ENCODE measurements at places on chromosomes 2 and 18.

DNA sequence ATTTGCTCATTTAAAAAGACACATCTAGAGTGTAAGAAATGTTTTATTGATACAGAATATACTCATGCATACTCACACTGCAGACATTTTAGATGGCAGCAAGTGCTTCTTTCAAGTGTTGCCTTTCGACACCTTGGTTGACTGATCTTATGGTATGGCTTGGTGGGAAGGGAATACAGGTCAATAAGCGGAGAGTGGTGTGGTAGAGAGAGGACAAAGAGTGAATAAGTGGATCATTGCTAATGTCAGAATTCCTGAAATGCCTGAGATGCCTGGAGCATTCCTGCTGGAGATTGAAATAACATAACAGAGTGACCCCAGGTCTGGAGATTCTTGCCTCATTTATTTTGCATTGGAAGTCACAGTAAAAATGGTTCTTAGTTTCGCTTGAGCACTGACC is 76.7 kb downstream of the RND3 start:
- DNase-seq, result no peak

DNA sequence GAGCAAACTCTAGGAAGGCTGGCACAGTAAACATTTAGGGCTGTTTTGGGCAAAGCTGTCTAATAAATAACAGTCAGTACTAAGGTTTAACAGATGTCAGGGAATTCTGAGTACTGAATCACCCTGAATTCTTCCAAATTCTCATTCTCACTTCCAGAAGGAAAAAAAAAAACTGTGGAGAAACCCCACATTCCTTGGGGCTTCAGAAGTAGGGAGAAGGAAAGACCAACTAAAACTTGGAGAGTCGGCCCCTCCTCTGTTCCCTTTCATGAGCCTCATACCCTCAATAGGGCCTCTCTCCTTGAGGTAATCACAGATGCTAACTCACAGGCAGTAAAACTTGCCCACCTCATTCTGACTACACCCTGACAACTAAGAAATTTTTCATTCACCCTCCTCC is 62.1 kb downstream of the CCDC148 start:
- no peak for DNase-seq

DNA sequence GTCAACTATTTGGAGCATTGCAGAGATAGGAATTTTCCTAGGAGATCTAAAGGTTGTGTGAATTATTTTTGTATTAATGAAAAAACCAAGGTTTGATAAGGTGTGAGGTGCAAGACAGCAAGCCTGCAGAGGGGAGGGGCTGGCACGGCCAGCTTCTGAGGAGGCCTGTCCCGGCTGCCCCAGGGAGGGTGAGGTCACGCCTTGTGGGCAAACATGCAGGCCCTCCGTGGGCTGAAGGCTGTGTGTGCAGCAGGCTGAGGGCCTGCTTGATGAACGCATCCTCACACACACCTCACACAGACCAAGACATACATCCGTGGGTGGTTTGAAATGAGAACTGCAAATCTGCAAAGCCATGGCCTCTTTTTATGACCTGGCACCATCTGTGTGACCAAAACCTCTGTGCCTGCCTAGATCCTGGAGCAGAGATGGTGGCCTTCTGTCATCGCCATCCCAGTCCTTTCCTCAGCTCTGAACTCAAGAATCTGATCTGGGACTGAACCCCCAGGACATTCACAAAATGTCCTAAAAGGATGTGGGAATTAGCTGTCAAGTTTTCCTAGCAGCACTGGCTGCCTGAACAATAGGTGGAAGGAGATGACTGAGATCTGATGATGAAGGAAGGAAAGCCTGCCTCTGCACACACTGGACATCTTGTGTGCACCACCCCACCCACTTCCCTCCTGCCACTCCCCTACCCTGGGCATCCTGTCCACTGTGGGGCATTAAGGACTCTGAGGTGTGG is 102.4 kb upstream of the MGAT4A start:
- DNase-seq, result peak; percentile 24

GRCh38 chr2:205683502-205684367 is 1.4 kb downstream of the NRP2 start:
- DNase-seq, result peak; percentile 91

- DNase-seq, result peak; percentile 62
Measured at GRCh38 chr2:136378712-136379595, 261.0 kb upstream of the CXCR4 start.

- peak; percentile 27 for DNase-seq
Measured at GRCh38 chr2:168348076-168348475, 100.7 kb upstream of the STK39 start.

- no peak for DNase-seq
Measured at GRCh38 chr2:8550937-8551621, 130.8 kb upstream of the ID2 start.

- peak; percentile 24 for DNase-seq
Measured at GRCh38 chr2:109409321-109410038, 204.3 kb downstream of the SEPTIN10 start.

DNA sequence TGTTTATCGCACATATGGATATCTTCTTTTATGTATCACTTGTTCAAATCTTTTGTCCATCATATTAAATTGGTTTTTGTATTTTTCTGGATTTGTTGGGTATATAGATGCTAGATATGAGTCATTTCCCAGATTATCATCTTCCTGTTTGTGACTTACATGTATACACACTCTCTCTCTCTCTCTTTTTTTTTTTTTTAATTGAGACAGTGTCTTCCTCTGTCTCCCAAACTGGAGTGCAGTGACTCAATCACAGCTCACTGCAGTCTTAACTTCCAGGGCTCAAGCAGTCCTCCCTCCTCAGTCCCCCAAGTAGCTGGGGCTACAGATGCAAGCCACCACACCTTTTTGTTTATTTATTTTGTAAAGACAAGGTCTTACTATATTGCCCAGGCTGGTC is 43.8 kb downstream of the XIRP2 start:
- no peak for DNase-seq

GRCh38 chr2:37852585-37853014 is 72.5 kb upstream of the RMDN2 start:
- DNase-seq, result no peak

DNA sequence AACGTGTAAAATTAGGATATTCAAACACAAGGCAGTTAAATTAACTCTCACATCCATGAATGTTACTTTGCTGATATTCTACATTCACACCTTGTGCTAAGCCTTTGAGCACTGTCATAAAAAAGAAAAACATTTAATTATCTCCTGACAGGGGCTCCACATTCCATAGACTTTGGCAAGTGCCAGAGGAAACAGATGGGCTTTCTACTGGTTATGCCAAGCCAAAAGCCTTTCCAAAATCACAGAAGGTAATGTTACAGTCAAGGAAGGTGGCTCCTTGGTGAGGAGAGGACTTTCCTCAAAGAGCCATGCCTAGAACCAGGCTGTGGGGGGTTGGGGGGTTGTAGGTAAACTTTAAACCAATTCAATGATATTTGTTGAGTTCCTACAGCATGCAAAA is 12.4 kb downstream of the MYO5B start:
- DNase-seq, result no peak

DNA sequence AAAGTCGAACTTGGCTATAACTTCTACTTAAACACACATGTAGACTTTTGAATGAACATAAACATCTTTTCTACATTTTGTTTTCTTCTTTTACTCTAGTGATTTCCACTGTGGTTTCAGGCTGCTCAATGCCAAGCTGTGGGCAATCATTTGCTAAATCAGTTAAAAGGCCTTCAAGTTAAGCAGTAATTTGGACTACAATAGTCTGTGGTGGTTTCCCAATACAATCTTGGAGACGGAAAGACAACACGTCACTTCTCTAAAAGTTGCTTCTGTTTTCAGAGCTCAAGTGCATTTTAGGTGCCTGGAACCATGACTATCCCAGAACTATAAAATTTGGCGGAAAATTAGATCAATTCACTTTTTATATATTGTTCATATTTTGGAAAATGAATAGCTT is 69.4 kb downstream of the TXNL1 start:
- peak; percentile 69 for DNase-seq

DNA sequence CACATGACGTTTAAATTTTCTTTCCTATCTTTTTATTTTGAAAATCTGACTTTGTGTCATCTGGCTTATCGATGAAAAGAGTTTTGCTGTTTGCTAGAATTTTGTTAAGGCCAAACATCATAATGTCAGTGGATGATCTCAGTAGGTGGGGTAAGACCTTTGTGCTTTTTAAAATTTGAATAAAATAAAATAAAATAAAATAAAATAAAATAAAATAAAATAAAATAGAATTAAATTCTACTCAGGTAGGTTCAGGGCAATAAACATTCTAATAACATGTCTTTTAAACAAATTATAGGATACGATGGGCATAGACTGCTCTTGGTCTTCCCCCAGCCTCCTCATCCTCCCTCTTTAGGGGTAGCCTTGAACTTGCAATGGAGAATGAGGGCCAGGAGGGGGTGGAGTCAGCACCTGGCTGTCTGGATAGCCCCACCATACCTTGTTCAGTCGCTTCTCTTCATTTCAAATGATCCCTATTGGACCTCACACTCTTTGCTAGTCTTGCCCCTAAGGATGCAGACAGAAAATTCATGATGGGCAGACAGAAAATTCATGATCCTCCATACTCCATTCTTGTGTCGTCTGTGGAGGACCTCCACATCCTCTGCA is 8.1 kb downstream of the LDLRAD4 start:
- DNase-seq, result no peak

- DNase-seq, result no peak
Measured at GRCh38 chr18:76391746-76392145, 103.3 kb downstream of the ZNF516 start.

GRCh38 chr2:208509586-208509985 is 103.0 kb downstream of the PTH2R start:
- DNase-seq, result no peak

DNA sequence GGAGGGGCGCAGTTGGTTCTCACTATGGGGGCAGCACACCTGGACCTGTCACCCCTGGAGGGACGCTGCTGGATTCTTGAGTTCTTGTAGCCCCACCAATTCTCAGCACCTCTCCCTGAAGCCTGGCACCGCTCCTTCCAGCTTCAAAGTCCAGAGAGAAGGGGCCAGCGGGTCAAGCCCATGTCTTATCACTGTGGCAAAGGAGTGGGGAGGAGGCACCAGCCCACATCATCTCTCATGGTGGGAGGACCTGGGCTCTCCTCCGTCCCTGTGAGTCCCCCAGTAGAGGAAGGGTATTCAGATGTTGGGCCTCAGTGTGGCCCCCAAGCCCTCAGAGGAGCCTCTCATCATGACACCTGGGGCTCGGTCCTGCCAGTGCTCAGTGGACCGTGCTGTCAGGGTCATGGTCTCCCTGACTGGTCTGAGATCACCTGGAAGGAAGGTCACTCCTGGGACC is 67.4 kb downstream of the HS1BP3 start:
- DNase-seq, result no peak

DNA sequence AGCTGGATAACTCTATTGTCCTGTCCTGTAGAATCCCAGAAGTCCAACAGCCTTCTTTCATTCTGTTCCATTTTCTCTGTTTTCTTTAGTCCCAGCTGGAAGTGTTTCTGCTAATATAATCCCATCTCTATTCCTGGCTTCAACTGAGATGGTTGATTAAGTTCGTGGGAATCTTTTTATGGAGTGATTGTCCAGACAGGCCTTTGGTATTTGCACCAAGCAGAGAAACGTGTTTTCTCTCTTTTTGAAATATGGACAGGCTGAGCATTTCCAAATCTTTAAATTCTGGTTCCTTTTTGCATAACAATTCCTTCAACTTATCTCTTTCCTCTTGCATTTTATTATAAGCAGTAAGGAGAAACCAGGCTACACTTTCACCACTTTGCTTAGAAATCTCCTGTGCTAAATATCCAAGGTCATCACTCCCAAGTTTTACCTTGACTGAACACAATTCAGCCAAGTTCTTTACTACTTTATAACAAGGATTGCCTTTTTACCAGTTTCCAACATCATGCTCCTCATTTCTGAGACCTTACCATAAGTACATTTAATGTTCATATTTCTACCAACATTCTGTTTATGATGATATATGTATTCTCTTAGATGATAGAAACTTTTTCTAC is 108.8 kb downstream of the ZFP36L2 start:
- no peak for DNase-seq

GRCh38 chr18:33828949-33829348 is 250.9 kb downstream of the ASXL3 start:
- no peak for DNase-seq

GRCh38 chr2:106269591-106270291 is 75.6 kb upstream of the UXS1 start:
- peak; percentile 50 for DNase-seq

DNA sequence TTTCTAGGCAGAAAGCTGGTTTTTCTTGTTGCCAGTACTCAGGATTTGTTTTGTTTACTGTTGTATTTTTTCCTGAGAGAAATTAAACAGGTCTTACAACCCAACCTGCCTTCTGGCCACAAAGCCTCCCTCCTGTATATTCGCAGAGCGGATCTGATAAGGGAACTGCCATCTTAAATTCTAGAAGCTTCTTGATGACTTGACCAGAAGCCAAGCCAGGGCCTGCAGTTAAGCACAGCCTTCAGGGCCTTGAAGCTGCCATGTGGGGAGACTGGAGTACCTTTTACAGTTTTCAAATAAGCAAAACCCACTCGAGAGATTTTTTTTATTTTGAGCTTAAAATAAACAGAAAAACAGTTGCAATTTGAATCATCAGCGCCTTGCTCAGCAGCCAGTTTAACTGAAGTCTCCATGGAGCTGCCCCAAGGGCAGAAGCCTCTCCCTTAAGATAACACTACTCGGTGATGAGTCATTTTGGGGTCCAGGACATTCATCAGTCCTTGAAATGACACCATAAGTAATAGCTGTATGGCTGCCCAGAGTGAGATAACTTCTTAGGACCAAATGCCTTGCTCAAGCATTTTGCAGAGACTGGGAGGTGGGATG is 51.5 kb upstream of the PHLPP1 start:
- no peak for DNase-seq

DNA sequence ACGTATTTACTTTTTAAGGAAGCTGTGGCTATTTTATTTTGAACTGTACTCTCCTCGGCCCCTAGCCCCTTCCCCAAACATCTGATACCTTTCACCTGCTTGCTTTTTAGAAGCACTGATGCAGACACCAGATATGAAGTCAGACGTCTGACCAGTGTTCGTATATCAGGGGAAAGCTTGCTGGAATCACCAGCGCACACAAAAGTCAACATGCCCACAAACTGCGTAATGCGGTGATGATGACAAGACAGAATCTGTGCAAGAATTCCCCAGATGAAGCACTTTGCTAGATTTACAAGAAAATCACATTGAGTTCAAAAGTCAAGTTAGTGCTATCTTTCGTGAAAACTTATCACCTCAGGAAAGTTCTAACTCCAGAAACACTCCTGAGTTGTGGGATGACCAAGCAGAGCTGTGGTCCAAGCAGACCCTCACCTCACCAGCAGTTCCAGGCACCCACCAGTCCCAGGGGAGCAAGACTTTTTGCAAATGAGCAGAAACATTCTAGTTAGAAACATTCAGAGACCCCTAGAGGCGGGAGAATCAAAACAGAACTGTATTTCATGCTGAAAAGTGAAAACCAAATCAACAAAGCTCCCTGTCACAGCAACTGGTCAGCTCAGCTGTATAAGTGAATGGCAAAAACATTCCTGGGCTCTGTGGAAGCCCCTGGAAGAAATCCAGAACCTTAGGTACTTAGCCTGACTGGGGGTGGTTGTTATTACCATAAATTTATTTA is 55.7 kb downstream of the INO80C start:
- DNase-seq, result no peak

DNA sequence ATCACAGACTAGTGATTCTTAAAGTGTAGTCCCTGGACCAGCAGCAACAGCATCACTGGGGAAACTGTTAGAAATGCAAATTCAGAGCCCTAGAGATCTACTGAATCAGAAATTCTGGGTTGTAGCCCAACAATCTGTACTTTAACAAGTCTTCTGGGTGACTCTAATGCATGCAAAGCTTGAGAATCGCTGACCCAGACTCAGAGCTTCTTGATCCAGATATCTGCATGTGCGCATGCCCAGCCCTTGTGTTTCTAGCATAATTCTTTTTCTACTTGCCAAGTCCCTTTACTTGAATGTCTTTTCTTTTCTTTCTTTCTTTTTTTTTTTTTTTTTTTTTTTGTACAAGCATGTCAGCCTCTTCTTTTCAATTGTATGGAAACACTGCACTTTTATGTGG is 60.4 kb downstream of the FIGN start:
- DNase-seq, result no peak
